ENCODE measurements at places on chromosomes 16 and 17.

DNA sequence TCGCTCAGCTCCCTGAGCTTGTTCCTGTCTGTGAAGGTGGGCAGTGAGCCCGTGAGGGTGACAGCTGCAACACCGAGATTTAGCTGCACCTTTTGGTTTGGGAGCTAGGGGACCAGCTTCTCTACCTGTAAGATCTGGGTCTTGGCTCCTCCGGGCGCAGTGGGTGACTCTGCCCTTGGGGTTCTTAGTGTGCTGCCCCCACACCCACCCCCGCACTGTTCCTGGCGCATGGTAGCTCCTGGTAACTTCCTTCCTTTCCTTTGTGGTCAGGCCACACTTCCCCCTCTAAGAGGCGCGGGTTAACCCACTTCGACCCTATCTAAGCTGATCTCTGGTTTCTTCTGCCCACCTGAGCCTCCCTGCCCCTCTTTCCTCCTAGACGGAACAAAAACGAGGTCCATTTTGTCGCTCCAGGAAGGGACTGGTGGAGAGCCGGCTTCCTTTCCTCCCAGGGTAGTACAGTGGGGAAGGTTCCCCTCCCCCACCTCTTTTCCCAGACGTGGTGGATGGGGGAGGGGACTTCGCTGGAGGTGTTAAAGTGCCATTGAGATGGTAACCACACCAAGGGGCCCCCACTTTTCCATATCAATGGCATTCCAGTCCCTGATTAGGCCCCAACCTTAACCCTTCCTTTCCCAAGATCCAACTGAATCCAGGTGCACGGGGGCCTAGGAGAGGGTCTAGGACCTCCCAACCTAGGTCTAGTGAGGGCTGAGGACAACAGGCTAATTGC, 4.6 kb upstream of the CLDN9 start:
- DNase-seq = no peak

GRCh38 chr17:32970281-32970680, 21.4 kb upstream of the SPACA3 start:
- DNase-seq = no peak

DNA sequence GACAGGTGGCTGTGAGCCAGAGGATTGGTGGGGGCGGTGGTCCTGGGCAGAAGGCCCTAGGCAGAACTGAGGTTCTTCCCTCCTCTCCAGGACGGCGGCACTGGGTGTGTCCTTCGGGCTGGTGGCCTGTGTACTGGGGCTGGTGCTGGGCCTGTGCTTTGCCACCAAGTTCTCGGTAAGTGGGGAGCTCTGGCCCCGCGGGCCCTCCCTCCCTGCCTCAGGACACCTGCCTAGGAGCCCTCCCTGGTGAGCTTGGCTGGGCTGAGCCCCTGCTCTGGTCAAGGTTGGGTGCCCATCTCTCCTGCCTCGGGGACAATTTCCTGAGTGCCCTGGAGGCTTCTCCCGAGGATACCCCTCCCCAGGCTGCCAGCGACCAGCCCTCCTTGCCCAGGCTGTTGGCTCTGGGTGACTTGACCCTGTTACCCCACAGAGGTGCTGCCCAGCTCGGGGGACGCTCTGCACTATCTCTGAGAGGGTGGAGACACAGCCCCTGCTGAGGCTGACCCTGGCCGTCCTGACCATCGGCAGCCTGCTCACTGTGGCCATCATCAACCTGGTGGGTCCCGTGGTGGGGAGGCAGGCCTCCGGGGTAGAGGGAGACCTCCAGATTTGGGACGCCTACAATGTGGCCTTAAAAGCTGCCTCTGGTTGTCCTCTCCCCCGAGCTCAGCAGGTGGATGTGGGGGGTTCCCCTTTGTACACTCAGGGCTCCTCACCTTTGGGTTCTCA, 42.0 kb downstream of the ADCY7 start:
- peak; percentile 39 for DNase-seq

GRCh38 chr17:58376472-58377000, 24.5 kb upstream of the SUPT4H1 start:
- no peak for DNase-seq

- no peak for DNase-seq
Observed at GRCh38 chr17:6856051-6856450, 24.5 kb upstream of the TEKT1 start.

DNA sequence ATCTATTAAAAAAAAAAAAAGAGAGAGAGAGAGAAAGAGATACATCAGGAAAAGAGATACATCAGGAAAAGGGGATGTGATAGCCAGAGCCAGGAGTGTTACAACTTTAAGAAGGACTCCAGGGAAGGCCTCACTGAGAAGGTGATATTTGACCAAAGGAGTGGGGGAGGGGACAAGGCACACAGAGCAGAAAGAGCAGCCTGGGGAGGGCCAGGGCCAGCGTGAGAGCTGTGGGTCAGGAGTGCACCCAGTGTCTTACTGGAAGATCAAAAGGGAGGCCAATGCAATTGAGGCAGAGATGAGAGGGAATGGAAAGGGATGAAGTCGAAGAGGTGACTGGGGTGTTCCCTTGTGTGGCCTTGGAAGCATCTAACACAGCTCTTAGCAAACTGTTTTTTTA, 7.7 kb downstream of the ASPHD1 start:
- DNase-seq = no peak

- DNase-seq = no peak
Observed at GRCh38 chr17:8275421-8276290, 12.8 kb upstream of the RANGRF start.

GRCh38 chr17:7508145-7508544, 24.0 kb downstream of the POLR2A start:
- DNase-seq = no peak

- no peak for DNase-seq
Observed at GRCh38 chr17:81386646-81387099, 8.6 kb upstream of the BAHCC1 start.

GRCh38 chr17:45307290-45308015, 9.4 kb downstream of the MAP3K14 start:
- DNase-seq = peak; percentile 77

- peak; percentile 50 for DNase-seq
Observed at GRCh38 chr17:76384987-76385891, 830 bp downstream of the SPHK1 start.

DNA sequence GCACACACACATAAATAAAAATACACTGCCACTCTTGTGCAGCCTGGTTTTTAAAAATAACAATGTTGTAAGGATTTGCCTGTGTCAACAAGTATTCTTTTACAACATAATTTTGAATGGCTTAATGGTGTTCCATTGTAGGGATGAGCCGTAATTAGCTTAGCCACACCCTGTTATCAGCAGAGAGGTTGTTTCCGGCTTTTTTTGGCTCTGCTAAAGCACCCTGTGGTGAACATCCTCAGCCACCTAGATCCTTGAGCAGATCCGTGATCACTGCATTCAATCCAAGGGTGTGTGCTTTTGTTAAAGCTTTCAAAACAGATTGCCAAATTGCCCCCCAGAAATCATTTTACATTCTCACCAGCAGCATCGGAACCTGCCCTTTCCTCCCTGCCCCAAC, 7.0 kb downstream of the KATNB1 start:
- DNase-seq = no peak

DNA sequence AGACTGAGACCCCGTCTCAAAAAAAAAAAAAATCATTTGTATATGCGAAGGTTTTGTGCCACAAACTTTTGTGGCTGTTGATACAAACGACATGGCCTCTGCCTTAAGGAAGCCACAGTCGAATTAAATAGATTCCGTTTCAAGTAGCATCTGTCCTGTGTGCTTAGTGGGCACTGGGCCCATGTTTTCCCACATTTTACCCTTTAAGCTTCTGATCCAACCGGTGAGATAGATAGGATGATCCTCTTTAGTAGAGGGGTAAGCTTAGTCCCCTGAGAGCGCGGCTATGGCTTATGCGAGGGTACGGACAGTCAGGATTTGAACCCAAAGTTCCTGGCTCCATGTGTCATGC, 776 bp upstream of the TMEM219 start:
- DNase-seq = no peak

GRCh38 chr17:44402564-44403172, 13.2 kb upstream of the ITGA2B start:
- no peak for DNase-seq

DNA sequence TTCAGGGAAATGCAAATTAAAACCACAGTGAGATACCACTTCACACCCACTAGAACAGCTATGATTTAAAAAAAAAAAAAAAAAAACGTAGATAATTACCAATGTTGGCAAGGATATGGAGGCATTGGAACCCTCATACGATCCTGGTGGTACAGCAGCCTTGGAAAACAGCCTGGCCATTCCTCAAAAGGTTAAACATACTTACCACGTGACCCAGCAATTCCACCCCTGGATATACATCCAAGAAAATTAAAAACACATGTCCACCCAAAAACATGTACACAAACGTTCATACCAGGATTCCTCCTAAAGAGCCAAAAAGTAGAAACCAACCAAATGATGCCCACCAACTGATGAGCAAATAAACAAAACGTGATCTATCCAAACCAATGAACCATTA, 68.1 kb downstream of the GAS7 start:
- no peak for DNase-seq

DNA sequence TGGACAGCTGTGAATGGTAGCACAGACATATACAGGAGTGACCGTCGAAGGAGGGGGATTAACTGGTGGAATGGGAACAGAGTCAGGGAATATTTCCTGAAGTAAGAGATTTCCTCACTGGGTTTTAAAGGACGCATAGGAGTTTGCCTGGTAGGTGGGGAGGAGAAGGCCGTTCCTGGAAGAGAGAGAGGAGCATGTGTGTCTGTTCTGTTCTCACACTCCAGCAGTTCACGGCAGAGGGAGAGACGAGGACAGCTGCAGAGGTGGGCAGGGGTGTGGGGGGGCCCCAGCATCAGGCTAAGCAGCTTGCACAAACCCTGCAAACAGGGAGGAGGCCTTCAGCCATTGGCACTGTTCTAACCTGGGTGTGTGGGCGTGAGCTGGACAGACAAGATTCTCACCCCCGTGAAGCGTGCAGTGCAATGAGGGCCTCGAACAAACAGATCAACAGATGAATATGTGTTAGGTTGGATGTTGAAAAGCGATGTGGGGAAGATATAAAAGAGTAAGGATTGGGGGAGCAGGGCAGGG, 85.3 kb upstream of the GSE1 start:
- DNase-seq = no peak

DNA sequence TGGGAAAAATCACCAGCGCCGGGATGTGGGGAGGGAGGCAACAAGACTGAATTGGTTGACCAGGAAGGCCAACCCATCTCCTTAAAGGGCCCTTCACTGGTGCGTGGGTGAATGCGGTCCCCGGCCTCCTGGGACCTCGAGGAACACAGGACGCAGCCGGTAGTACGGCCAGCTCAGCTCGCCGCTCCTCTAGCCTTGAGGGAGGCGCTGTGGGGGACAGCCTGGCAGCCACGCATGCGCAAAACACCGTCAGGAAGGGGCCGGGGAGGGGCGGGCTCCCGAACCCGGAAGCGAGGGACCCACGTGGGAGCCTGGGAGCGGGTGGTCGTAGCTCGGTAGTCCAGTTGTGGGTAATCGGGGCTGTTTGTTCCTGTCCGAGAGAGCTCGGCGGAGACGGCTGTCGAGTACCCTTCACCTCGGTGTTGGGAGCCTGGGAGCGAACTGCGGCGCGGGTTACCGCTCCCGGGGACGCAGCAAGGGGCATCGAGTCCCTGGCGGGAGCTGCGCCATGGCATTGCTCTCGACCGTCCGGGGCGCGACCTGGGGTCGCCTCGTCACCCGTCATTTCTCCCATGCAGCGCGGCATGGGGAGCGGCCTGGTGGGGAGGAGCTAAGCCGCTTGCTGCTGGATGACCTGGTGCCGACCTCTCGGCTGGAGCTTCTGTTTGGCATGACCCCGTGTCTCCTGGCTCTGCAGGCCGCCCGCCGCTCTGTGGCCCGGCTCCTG, at the start of gene MRM1:
TSS of gene MRM1 (plus strand) at position 281 of the 727 bp plus-strand sequence. CDS start at position 509, 228 bp downstream.
- peak; percentile 96 for DNase-seq

DNA sequence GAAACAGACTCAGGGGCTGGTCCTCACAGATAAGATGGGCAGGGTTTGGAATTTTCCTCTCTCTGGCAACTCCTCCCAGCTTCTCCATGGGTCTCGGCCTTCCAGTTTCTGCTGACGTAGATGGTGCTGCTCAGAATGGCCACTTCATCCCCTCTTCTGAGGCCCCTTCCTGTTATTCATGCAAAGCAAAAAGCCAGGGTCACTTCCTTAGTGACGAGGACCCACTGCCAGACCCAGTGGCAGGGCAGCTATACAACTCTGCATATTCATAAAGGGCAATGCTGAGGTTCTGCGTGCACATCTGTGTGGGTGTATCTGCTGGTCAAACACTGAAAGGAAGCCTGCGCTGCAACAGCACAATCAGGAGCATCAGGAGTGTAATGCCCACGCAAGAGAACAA, 108.8 kb downstream of the WSCD1 start:
- DNase-seq = no peak

DNA sequence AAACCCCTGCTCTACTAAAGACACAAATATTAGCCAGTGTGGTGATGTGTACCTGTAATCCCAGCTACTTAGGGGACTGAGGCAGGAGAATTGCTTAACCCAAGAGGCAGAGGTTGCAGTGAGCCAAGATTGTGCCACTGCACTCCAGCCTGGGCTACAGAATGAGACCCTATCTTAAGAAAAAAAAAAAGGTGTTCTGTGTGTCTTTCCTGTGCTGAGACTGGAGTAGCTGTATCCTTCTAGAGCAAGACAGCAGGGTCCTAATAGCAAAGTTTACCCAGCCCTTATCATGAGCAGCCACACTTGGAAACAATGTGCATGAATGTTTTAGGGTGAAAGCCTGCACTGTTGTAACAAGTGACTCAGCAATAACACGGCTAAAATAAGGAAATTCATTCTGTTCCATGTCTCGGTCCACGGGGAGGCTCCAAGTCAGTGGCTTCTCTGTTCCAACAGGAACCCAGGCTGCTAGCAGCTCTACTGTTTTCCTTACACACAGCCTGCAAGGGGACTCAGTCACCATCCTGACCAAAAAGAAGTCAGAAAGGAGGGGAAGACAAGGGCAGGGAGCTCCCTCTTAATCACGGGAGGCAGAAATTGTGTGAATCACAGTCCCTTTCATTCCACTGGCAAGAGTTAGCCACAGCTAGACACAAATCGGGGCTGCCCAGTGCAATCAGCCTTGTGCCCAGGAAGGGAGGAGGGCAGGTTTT, 7.1 kb upstream of the SLC5A11 start:
- DNase-seq = no peak

DNA sequence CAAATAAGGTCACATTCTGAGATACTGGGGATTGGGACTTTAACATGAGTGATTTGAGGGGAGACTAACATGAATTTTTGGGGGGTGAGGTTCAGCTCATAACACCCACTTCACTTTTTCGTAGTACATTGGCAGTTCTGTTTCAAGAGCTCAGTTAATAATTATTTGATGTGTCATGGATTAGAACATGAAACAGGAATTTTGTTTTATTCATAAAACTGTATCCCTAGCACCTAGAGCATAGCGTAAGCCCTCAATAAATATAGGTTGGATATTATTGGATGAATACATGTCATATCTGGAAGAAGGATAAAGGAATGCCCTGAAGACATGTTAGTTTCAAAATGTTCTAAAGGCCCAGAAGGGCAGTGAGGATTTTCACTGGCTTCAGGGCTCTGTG, 119.8 kb downstream of the PRKCA start:
- DNase-seq = no peak

- DNase-seq = no peak
Observed at GRCh38 chr17:65749479-65749878, 188.0 kb upstream of the AXIN2 start.
